ENCODE measurements at places on chromosomes 3 and 15.

GRCh38 chr3:52092891-52093290 lies 36.5 kb upstream of the DUSP7 start:
- DNase-seq = no peak

- DNase-seq = no peak
These were observed 42.8 kb upstream of the MLF1 start for GRCh38 chr3:158528076-158528674.

DNA sequence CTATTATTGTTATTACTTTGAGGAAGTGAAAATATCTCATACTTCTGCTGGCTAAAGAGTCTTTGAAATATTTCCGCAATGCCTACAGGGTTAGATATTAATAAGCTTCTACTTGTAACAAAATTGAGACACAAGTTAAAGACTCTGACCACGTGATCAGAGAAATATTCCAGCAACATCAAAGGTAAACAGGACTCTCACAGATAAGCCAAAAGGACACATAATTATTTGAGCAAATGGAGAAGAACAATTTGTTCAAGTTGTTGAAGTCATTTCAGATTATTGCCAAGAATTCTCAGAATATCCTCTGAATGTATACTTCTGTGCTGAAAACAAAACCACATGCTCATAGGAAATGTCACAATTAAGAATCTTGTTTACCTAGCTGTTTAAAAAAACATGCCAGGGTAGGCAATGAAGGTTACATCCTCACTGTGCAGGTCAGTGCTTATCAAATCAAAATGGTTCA lies 225.8 kb upstream of the ALCAM start:
- no peak for DNase-seq

GRCh38 chr3:79139395-79140068 lies 628.3 kb downstream of the ROBO1 start:
- no peak for DNase-seq

GRCh38 chr3:28268989-28269388 lies 27.6 kb downstream of the CMC1 start:
- DNase-seq = no peak

Measured in activated T-cell treated with anti-CD3 and anti-CD28 coated beads, Interleukin-2, amount 50 U/mL, for 72 hours (primary cell).